ENCODE measurements at places on chromosomes 5 and 9.
A peak's percentile ranks its signal among the peaks of the same experiment; 100 is the strongest.

- no peak for DNase-seq
Measured at GRCh38 chr9:72322259-72322658, 42.7 kb downstream of the ZFAND5 start.

GRCh38 chr5:68659881-68660280 is 433.9 kb upstream of the SLC30A5 start:
- DNase-seq, result no peak

- DNase-seq, result no peak
Measured at GRCh38 chr9:130806327-130806716, 28.7 kb upstream of the ABL1 start.

DNA sequence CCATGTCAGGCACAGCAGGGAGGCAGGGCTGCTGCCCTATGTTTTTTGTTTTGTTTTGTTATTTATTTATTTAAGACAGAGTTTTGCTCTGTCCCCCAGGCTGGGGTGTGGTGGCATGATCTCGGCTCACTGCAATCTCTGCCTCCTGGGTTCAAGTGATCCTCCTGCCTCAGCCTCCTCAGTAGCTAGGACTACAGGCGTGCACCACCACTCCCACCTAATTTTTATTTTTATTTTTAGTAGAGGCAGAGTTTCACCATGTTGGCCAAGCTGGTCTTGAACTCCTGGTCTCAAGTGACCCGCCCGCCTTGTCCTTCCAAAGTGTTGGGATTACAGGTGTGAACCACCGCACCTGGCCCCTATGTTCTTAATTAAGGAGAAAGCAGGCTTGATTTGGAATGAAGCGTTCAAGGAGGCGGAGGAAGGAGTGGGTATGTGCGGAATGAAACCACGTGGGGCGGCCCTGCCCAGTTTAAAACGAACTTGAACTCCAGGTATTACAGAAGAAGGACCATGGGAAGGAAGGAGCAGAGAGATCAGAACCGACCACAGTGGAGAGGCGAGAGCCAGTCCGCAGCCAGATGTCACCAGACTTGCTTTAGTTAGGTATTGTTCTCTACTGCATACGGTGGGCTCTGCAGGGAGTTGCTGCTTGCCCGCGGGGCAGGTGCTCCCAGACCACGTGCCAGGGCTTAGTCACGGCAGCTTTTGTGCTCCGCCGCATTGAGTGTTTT is 34.9 kb upstream of the EPB41L4B start:
- DNase-seq, result no peak

DNA sequence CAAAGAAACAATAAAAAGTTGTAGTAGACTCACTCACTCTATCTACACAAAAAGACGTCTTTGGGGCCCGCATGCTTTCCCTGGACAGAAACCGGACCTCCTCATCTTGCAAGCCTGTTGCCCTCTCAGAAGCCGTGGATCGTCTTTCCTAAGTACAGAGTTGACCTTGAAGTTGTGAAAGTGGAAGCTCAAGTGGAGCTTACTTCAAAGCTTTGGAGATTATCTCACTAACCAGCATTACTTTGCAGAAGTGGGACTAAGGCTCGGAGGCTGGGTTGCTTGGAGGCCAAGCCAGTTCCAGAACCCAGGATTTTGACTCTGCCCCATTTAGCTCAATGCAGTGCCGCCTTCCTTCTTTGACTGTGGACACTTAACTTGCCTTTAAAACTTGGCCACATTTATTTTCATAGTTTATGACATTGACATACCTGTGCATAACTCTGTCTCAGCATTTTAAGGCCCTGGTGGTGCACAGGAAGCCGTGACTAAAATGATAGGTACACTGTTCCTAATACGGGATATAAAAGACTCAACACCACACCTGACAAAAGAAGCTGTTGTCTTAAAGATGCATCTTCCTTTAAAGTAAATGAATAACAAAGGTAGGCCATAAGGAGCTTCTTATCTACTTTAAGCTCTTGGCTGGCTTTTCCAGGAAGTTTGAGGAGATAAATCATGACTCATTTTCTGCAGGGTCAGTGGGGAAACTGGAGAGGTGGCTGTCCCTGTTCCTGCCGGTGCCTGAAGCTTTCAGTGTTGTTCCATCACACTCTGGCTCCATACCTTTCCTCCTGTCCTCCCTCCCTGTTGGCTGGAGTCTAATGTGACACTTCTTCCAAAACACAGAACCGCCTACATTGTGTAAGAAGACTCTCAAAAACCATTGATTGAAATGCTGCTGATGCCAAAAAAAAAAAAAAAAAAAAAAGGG is 10.7 kb downstream of the SLC25A25 start:
- no peak for DNase-seq

DNA sequence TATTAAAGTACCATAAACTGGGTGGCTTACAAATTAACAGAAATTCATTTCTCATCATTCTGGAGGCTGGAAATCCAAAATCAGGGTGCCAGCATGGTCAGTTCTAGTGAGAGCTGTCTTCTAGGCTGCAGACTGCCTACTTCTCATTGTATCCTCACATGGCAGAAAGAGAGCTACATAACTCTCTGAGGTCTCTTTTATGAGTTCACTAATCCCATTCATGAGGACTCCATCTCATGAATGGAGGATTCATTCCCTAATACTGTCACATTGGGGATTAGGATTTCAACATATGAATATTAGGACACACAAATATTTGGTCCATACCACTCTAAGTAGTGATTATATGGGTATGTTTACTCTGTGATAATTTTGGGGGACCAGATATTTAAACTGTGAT is 84.0 kb downstream of the ERP44 start:
- no peak for DNase-seq

GRCh38 chr9:128902351-128903078 is 18.3 kb upstream of the PHYHD1 start:
- peak; percentile 92 for DNase-seq

DNA sequence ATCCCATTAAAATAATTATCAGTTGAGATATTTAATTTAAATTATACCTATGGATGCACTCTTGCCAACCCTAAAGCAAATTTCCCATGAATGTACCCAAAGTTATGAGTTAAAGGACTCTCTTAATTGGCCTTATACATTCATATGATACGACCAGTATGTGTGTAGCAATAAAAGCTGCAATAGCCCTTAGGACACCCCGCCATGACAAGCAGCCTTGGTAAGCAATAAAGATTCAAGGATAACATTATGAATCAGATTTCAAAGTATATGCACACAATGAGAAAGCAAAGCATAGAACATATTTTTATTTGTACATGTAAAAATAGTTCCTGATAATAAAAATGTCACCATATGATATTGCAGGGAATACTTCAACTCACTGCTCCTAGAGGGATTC is 1699.3 kb upstream of the CDH9 start:
- DNase-seq, result no peak

DNA sequence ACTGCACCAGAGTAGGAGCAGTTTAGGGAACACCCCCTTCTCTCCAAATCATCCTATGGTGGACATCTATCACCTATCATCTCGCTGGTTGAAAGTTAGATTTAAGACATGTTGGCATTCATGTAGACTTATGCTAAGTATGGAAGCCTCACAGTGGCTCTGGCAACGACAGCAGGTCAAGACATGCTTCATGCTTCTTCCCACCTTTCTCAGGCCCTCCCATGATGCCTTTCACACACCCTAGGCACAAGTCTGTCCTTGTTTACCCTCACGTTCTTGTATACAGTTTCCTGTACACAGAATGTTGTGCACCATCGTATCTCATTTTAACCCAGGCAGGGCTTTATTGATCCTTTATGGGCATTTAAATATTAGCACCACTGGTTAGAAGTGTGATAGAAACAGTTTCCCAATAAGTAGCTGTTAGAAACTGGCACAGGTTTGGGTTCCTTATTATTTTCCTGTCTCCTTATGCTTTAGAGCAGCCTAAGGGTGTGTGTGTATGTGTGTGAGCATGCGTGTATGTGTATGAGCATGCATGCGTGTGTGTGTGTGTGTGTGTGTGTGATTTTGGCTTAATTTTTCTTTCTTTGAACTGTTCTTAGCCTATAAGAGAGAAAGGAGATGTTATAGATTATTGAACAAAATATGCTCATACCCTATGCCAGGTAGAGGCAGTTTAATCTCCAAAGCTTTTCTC is 160.6 kb downstream of the NTRK2 start:
- no peak for DNase-seq

All from CD4-positive, alpha-beta T cell treated with Interleukin-6 at 100 ng/mL for 8 hours (primary cell).